ENCODE measurements at places on chromosomes 5 and 9.

DNA sequence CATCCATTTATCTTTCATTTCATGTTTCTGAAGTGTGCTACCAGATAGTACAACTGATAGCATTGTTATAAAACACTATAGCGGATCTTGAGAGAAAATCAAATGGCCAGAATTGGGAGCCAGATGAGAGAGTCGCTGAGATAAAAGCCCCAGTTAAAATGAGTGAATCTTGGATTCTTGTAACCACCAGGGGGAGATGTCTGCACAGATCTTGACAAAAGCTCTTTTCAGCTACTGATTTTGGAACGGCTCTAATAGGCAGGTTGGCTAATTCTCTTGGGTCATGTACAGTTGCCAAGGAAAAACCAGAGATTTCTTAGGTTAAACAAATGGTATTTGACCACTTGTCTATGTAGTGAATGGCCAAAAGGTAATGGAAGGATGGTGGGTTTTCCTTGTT, 21.7 kb downstream of the F2RL2 start:
- H3K36me3 ChIP-seq: peaks cover 32% of the 10 kb centered on the region
- DNase-seq: peak; percentile 9
- no peak overlapping the region for H3K4me3 ChIP-seq
- H3K4me1 ChIP-seq: peaks cover 5% of the 10 kb centered on the region
- H3K27ac ChIP-seq: no peak overlapping the region

- no peak for DNase-seq
- peaks cover 8% of the 10 kb centered on the region for H3K4me1 ChIP-seq
- H3K4me3 ChIP-seq: no peak overlapping the region
- peaks cover 12% of the 10 kb centered on the region for H3K27me3 ChIP-seq
- H3K27ac ChIP-seq: no peak overlapping the region
Measured at GRCh38 chr5:145511351-145511750, 323.8 kb downstream of the PRELID2 start.

GRCh38 chr5:128237546-128237945, 154.0 kb downstream of the SLC12A2 start:
- H3K4me1 ChIP-seq: peaks cover 9% of the 10 kb centered on the region
- no peaks in the 10 kb centered on the region for H3K36me3 ChIP-seq
- no peak overlapping the region for H3K27ac ChIP-seq
- no peak for DNase-seq
- H3K27me3 ChIP-seq: no peaks in the 10 kb centered on the region
- H3K4me3 ChIP-seq: no peak overlapping the region

- peak overlapping the region; percentile 97 for H3K4me3 ChIP-seq
- H3K27ac ChIP-seq: peak overlapping the region; percentile 100
- peaks cover 28% of the 10 kb centered on the region for H3K36me3 ChIP-seq
Measured at GRCh38 chr5:134175921-134176510, 734 bp downstream of the SKP1 start.

- no peak overlapping the region for H3K4me3 ChIP-seq
- H3K27ac ChIP-seq: no peak overlapping the region
- H3K27me3 ChIP-seq: peaks cover 3% of the 10 kb centered on the region
- no peaks in the 10 kb centered on the region for H3K36me3 ChIP-seq
Measured at GRCh38 chr5:148455185-148455584, 71.4 kb downstream of the FBXO38 start.

- H3K27ac ChIP-seq: no peak overlapping the region
- DNase-seq: no peak
- peaks cover 19% of the 10 kb centered on the region for H3K4me1 ChIP-seq
- no peaks in the 10 kb centered on the region for H3K36me3 ChIP-seq
- H3K4me3 ChIP-seq: no peak overlapping the region
Measured at GRCh38 chr5:139390639-139391569, 1.2 kb upstream of the MZB1 start.
